ENCODE measurements at places on chromosomes 5 and 9.

- DNase-seq = peak; percentile 72
Measured at GRCh38 chr5:141512390-141512910, 23.6 kb downstream of the PCDHGC5 start.

DNA sequence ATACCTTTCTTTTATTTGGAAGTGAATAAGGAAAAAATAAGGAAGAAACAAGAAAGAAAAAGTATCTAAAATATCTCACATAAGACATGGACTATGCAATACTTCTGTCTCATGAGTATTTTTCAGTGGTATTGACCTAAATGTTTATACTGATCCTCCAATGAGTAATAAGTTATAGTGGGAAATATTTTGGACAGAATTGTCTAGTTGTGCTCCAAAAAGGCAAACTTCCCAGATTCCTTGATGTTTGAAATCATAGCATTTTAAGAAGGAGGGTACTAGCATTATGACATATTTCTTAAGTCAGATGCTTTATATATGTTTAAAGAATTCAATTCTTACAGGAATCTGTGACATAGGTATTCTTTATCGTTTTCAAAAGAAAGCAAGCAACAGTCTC, 34.5 kb upstream of the BASP1 start:
- DNase-seq = no peak

DNA sequence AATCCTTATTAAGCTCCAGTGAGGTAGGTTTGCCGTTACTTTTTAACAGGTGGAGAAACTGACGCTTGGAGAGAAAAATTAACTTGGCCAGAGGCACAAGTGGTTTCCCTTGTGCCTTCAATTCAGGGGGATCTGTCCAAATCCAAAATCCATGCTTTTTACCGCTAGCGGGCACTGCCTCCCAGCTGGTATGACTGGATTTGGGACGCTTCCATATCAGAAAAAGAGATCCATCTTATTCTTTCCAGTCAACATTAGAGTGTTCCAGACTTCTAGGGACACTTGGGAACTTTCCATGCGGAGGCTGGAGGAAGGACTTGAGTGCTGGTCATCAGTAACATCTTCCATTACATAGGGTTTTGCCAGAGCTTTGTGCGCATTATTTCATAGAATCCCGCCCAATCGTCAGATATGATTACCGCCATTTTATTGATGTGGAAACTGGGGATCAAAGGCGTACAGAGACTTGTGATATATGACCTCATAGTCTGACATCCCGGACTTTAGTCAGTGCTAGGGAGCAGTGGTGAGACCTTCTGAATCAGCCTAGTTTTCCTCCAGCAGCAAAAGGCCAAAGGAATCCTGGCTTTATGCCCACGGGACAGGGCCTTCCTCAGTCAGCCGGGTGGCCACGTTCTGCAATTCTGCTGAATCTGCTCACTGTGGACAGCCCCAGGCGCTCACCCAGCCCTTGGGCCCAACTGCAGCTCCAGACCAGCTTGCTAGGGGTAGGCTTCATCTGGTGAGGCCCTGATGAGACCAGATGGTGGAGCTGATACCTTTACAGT, 1.1 kb upstream of the GNPDA1 start:
- DNase-seq = no peak

DNA sequence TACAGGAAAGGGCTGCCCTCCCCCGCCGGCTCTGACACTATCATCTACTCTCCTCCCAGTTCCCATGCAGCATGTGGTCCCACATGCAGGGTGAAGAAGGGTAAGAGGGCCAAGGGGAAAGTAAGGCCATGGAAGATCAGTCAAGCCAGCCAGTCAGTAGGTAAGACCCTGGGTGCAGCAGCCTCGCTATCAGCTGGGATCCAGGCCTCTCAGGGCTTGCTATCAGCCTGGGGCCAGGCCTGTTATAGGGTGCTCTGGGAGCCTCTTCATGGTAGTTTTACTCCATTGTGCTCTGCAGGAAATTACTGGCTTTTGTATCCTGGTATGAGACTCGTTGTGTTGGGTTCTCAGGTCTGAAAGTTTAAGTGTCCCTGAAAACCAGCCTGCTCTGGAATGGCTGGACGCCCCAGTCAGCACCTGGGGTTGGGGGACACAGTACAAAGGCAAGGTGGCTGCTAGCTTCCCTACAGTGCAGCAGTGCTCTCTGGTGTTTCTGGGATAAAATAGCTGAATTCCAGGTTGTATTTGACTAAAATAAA, 21.4 kb downstream of the SLC22A4 start:
- no peak for DNase-seq

- DNase-seq = no peak
Measured at GRCh38 chr5:79566896-79567295, 45.3 kb upstream of the TENT2 start.

DNA sequence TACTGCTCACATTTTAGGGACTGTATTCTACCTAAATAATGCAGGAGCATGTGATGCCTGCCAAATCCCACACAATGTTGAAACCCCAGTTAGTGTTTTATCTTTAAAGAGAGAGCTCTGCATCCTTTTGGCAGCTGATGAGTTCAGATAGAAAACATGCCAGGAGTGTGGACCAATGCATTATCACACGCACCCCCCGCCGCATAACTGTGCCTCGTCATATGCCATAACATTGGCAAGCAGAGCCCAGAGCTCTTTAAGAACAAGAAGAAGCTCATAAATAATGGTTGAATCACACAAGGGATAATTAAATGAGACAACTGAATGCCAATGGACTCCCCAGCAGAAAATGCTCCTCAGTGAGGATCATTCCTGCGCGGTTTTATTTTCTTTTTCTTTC, 52.8 kb upstream of the RORB start:
- no peak for DNase-seq
